ENCODE measurements at places on chromosomes 3 and 15.

GRCh38 chr15:44482090-44482489, 54.7 kb downstream of the CTDSPL2 start:
- no peak for DNase-seq

GRCh38 chr15:88375234-88375927, 91.8 kb downstream of the MRPL46 start:
- DNase-seq: no peak

DNA sequence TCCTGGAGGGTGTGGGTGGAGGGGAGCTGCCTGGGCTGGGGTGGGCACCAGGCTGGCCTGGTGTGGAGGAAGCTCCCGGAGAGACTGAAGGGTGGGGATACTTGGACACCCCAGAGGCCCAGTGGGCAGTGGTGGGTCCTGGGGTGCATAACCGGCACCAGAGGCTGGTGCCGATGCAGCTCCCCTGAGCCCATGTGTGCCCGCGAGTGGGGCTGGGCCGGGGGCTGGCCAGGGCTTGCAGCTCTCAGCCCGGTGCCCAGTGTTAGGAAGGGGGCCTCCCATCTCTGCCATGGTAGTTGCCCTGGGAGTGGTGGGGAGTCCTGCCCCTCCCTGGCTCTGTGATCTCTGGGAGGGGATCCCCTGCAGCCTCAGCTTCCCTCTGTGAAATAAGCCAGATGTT, 9.3 kb downstream of the PLXNA1 start:
- DNase-seq: no peak

DNA sequence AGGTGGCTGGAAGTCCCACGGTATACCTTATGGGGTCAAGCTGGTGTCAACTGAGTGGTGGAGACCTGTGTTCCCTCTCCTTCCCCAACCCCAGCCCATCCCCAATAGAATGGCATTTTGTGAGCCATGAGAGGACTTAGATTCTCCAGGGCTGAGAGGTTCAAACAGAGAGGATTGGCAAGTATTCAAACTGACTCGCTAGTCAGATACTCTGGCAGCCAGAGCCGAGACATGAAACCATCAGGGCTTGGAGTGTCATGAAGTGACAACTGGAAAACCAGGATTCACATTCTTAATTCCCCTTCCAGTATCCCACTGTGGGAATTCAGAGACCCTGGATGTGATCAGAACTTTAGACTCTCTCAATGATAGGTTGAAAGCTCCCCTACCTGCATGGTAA, 159.4 kb upstream of the SNTN start:
- no peak for DNase-seq

GRCh38 chr15:73174171-73174570, 121.9 kb downstream of the NEO1 start:
- no peak for DNase-seq

GRCh38 chr3:112427123-112427522, 72.1 kb downstream of the BTLA start:
- DNase-seq: no peak

DNA sequence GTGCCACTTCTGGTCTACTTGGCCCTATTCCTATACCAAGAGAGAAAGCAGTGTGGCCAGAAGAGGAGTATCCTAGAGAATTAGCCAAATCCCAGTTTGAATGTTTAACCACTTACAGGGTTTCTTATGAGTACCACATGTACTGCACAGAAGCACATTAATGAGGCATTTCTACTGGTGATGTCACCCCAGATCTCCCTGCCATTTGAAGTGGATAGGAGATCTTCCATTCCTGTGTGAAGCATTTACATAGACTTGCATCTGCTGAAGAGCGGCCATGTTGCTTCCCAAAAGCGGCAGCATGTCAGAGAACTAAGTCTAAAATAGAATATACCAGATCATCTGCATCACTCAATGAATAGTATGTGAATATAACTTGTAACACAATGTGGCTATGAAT, 108.4 kb upstream of the TUSC7 start:
- no peak for DNase-seq

DNA sequence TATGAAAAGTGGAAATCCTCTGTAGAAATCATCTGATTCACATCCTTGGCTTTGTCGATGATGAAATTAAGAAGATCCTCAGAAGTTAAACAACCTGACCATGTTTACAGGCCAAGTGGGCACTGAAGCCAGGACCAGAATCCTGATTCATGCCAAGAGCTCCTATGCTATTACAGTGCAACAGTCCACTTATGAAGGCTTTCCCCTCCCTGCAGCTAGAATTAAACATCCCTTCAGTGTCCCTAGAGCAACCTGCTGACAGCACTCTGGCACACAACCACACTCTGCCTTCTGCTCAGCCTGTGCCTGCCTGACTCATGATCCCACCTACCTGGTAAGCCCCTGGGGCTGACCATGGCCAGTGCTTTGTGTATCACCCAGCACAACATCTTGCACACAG, 33.8 kb downstream of the TXNRD3 start:
- DNase-seq: no peak

DNA sequence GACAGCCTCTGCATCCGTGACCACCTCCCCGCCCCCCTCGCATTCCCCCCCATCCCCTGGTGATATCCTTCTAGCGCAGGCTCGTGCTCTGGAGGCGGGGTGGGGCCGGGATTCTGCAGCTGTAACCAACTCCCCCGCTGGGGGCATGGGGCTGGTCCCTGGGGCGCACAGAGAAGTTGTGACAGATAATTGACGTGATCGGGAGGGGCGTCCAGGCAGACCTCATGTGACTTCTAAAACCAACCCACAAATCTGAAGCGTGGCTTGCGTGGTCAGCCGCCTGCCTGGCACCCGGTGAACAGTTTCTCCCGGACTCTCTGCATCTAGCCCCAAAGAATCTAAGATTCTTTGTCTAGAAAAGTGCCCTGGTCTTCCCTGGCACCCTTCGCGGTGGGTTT, 100.6 kb upstream of the IGF1R start:
- no peak for DNase-seq

- no peak for DNase-seq
Measured at GRCh38 chr15:72078887-72079286, 39.1 kb downstream of the MYO9A start.

- DNase-seq: no peak
Measured at GRCh38 chr3:99674086-99674789, 35.8 kb downstream of the COL8A1 start.

Data from stimulated activated CD8-positive, alpha-beta memory T cell treated with anti-CD3 and anti-CD28 coated beads, Interleukin-2, amount 100 ng/mL, for 1 hour (primary cell).